CD4-positive, alpha-beta T cell treated with Interferon alpha-2 for 1 hour (primary cell): ENCODE measurements at places on chromosomes 12 and 14.
A peak's percentile ranks its signal among the peaks of the same experiment; 100 is the strongest.

GRCh38 chr12:126362493-126362892, 1297.3 kb downstream of the AACS start:
- DNase-seq, result no peak

- DNase-seq, result no peak
Observed at GRCh38 chr12:65536876-65537681, 258.6 kb downstream of the MSRB3 start.

GRCh38 chr14:89241257-89241656, 175.8 kb downstream of the FOXN3 start:
- no peak for DNase-seq

DNA sequence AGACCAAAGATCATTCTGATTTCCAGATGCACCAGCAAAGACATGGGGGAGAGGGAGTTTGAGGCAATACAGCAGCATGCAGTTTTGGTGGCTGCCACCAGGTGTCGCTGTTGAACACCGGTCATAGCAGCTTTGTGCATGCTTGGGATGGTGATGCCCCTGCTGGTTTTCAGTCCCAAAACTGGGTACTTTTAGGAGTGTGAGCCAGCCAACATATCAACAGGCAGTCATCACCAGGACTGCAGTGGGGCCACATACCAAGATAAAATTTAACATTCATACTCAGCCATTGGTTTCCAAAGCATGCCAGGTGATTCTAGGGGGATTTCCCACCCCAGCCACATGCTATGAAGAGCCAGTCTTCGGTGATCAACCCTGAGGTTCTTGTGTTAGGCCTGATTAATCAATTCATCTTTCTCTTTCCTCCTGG, 64.2 kb downstream of the PHETA1 start:
- DNase-seq, result no peak

- DNase-seq, result no peak
Observed at GRCh38 chr14:41986700-41987099, 380.0 kb downstream of the LRFN5 start.

GRCh38 chr14:90456551-90456950, 59.7 kb downstream of the CALM1 start:
- no peak for DNase-seq

DNA sequence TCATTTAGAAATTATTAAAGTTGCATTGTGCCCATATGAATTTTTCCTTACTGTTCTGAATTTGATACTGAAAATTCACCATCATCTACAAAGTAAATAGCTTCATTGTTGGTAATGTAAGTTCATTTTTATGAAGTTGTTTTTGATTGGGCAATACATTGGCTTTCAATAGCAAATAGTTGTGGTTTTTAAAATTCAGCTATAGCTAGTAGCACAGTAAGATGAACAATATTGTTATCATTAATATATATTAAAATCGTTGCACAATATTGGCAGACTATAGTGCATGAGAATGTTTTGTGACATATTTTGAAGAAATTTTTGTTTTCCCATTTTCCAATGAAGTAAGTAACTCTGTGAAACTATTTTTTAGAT, 575.0 kb downstream of the PRKD1 start:
- DNase-seq, result no peak

DNA sequence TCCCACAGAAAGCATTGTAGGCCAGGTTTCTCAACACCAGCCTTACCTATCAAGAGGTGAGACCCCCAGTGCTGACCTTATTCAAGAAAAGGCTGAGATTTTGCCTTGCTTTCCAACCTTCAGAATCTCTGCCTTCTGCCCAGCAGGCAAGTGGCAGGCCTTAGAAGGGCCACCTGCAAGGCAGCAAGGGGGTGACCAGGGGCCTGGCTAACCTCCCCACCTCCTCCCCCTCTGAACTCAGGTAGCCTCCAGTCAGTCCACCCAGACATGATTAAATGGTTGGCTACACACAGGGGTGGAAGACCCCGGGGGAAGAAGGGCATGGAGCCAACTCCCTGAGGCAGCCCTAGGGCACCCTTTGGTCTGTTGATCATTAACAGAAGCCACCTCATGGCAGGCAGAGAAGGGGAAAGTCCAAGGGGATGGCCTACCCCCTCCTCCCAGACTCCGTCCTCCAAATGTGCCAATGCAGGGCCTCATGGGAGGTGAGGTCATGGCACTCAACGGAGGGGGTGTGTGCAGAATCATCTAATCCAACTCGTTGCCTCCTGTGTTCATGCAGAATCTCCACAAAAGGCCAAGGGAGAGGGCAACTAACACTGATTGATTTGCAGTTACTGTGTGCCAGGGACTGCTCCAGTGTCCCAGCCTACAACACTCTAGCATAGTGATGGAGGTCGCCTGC, 8.5 kb downstream of the ZFP36L1 start:
- no peak for DNase-seq

DNA sequence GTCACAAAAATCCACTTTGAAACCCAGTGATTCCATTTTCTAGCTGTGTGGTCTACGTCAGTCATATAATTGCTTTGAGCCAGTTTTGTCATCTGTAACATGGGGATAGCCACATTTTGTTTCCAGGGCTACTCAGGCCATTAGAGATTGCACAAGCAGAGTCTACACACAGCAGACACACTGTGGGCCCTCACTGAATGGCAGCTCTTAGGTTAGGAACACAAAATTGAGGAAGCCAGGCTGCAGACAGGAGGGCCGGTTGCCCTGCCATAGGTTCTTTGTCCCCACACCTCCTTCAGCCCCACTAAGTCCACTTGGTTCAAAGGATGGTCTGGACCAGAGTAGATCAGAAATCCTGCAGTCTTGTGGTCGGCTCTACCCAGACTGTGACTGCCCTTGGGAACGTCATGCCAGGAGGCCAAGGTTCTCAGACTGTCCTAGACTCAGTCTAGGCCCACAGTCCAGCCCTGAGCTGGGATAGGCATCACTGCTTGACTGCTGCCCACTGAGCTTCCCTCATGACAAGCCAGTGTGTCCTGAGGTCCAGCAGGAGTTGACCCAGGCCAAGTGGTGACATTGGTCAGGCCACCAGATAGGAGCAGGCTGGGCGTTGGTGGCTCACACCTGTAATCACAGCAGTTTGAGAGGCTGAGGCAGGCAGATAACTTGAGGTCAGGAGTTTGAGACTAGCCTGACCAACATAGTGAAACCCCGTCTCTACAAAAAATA, 3.8 kb upstream of the MYH7 start:
- no peak for DNase-seq

DNA sequence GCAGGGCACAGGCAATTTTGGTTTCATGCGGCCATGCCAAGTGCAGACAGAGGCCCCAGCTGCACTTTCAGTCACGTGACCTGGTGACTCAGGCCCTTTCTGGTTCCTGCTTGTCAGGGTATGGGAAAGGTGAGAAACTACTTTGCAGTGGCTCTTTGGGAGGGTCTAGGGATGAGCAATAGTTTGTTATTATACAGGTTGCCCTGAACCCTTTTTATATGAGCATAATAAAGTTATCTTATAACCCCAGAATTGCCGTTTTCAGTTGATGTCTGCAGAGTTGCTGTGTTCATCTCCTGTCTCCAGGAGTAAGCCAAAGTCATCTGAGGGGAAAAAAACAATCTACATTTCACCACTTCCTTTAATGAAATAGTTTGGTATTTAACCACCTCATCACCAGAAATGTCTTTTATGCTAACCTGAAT, 30.9 kb upstream of the EMP1 start:
- DNase-seq, result peak; percentile 58

DNA sequence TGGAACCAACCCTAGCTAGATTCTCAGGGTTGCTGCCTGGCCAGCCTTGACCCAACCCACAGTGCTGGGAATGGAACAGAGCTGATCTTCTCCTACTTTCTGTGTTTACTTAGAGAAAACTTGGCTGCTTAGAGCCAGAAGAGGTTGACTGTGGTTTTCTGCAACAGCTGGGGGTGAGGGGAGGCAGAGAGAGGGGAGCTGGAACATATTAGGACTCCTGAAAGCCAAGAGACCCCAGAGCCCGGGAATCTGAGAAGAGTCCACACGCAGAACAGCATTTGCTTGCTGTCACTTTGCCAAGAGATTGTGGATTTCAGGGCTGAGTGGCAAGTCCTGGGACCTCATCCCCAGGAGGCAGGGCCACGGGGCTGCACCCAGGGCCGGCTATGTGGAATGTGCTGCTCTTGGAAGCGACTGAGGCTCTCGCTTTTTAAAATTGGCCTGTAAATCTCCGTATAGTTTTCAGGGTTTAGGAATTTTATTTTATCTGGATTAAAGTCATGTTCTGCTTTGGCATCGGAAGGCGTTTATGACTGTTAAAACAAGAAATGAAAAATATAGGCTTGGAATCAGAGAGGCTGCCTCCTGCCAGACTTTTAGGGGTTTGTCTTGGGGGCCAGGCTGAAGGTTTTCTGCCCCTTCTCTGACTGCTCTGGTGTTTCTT, 22.3 kb upstream of the MED13L start:
- DNase-seq, result no peak

- no peak for DNase-seq
Observed at GRCh38 chr14:22088614-22089342, 415.2 kb upstream of the OR4E1 start.

DNA sequence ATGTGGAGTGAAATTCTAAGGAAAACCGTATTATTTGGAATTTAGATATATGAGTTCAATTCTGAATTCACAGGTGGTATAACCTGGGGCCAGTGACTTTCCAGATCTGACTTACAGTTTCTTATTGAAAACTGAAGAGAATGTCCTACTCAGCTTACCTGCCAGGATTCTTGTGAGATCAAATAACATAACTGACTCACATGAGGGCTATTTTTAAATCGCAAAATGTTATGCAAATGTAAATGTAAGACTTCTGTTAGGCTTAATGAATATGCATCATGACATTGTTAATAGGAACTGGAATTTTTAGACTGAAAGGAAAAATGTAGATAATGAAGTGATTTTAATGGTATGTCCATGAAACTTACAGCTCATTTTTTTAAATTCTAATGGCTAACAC, 1142.1 kb downstream of the FLRT2 start:
- no peak for DNase-seq

DNA sequence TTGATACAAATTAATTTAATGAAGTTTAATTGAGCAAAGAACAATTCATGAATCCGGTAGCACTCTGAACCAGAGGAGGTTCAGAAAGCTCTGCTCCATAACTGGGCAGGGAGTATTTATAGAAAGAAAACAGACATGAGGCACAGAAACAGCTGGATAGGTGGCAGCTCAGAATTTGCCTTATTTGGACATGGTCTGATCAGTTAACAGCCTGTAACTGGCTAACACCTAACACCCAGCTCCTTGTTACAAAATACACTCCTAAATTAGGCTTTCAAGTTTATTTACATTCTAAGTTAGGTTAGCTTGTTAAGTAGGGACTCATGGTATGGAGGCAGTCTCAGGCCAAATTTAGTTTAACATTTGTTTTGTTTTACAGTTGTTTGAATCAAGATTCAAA, 67.8 kb upstream of the TMCC3 start:
- DNase-seq, result no peak

- peak; percentile 91 for DNase-seq
Observed at GRCh38 chr12:104286516-104287482, 16.7 kb upstream of the EID3 start.

DNA sequence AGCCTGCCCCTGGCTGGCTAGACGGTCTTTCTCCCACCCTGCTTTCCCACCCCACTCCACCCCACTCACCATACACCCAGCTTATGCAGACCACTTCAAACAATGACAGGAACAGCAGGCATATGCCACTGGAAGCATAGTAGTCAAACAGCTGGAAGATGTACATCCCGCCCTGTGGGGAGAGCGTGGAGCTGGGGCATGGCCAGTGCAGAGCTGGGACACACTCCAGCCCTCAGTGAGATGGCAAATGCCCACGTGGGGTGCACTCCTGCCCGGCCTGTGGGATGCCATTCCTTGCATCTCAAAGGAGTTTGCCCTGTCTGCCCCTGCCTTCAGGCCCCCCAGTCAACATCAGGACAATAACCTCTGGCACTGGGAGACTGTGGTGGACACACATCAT, 18.8 kb downstream of the SLC6A12 start:
- DNase-seq, result no peak

- no peak for DNase-seq
Observed at GRCh38 chr12:46788072-46788887, 37.5 kb downstream of the SLC38A4 start.

DNA sequence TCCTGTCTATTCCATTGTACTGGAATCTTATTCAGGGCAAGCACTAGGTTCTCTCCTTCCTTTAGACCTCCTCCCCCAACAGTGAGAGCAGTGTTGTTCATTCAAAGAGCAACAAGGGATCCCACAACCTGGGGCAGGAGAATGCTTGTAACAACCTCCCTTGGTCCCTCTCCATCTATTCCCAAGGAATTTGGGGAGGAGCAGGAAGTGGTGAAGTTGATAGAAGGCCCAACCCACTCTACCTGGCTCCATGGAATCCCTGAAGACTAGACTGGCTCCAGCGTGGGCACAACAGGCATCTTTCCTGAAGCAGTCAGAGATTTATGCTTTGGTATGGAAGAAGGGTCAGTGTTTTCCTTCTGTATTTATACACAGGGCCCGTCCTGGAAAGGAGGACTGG, 33.4 kb upstream of the CISTR start:
- DNase-seq, result no peak

DNA sequence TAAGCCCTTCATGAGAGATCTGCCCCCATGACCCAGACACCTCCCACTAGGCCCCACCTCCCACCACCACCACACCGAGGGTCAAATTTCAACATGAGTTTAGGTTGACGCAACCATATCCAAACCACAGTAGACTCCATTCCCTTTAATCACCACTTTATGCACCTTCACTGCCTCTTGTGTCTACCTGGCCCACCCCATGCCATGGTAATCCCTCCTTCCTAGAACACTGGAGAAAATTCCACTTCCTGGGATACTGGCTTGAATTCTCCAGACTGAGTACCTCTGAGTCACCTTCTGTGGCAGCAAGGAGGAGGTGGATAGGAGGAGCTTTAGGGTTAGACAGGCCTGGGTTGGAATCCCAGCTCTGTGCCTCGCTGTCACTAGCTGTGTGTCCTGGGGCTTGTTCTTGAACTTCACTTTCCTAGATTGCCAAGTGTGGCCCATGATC, 26.1 kb upstream of the CIPC start:
- DNase-seq, result no peak

GRCh38 chr12:57591782-57592325, 862 bp downstream of the PIP4K2C start:
- DNase-seq, result no peak

- DNase-seq, result no peak
Observed at GRCh38 chr14:73365727-73366126, 92.6 kb downstream of the NUMB start.

GRCh38 chr14:26200687-26201086, 397.1 kb downstream of the NOVA1 start:
- no peak for DNase-seq

GRCh38 chr14:96951511-96951910, 154.3 kb downstream of the VRK1 start:
- DNase-seq, result no peak

GRCh38 chr12:10406725-10407124, 2.8 kb downstream of the KLRC4 start:
- DNase-seq, result peak; percentile 31

DNA sequence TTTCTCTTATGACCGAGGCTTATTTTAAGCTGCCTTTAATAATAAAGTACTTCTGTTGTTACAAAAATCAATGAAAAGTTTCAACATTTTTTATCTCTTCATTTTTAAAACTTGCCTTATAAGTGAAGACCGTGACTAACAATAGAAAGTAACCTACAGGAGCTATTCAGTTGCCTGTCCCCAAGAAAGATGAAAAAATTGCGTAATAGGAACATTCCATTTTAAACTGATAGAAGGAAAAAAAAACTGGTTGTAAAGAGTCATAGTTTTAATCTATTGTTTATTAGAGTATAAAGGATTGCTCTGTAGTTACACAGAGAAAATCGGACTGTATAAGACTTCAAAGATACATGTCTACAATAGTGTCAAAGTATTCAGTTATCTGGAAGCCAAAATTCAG, 83.3 kb downstream of the DAAM1 start:
- DNase-seq, result no peak
